Aorta (tissue), 5 donors: ENCODE measurements at places on chromosomes 12 and 14. TPM values are rescaled to one million over a fixed set of nuclear protein-coding genes. Genes with fewer than 3 reads are reported as not detected.

- no peak for DNase-seq
- H3K4me3 ChIP-seq, result no peak overlapping the region
- H3K4me1 ChIP-seq, result peaks cover 4% of the 10 kb centered on the region
- no peaks in the 10 kb centered on the region for H3K36me3 ChIP-seq
These were observed 9.4 kb downstream of the PPP1R12A start for GRCh38 chr12:79925492-79925891.

- DNase-seq, result no peak
- no peaks in the 10 kb centered on the region for H3K36me3 ChIP-seq
- H3K27ac ChIP-seq, result no peak overlapping the region
- H3K4me1 ChIP-seq, result no peaks in the 10 kb centered on the region
- H3K27me3 ChIP-seq, result no peaks in the 10 kb centered on the region
These were observed 83.8 kb downstream of the NRXN3 start for GRCh38 chr14:78253986-78254385.

DNA sequence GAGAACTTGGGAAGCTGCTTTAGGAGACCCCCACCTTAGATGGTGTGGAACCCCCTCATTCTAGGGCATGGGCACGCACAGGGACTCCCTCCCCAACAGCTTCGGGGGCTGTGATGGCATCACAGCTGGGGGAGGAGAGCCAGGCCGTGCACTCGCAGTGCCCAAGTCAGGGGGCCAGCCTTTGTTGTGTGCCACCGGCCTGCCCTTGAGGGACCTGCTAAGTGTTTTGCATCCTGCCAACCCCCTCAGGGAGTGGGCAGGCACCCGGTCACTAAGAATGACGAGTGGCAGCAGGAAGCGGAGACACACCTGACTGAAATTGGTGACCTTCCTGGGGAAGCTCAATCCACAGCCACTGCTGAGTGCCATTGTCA is 334.9 kb upstream of the SFSWAP start:
- no peak overlapping the region for H3K4me3 ChIP-seq
- no peaks in the 10 kb centered on the region for H3K27me3 ChIP-seq
- no peak for DNase-seq
- no peaks in the 10 kb centered on the region for H3K36me3 ChIP-seq
- no peak overlapping the region for H3K27ac ChIP-seq

DNA sequence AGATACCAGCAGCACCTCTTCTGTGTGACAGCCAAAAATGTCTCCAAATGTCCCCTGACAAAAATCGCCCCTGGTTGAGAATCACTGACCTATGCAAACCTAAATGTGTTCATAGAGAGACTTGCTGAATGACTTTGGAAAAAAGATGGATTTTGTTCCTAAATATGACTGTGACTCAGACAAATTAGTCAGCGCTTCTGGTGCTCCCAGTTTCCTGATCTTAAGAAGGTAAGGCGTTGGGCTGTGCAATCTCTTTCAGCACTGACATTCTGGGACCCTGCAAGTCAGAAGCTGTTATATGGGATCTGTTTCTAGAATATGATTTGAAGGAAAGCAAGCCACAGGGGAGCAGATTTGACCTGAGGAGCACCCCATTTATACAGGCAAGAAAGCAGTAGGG is 90.6 kb upstream of the PWP1 start:
- no peaks in the 10 kb centered on the region for H3K27me3 ChIP-seq
- no peak overlapping the region for H3K4me3 ChIP-seq
- no peaks in the 10 kb centered on the region for H3K4me1 ChIP-seq
- no peak for DNase-seq
- no peaks in the 10 kb centered on the region for H3K36me3 ChIP-seq
- H3K27ac ChIP-seq, result no peak overlapping the region

GRCh38 chr14:105709281-105710118 is 183.1 kb downstream of the TMEM121 start:
- no peaks in the 10 kb centered on the region for H3K27me3 ChIP-seq
- no peaks in the 10 kb centered on the region for H3K36me3 ChIP-seq
- H3K27ac ChIP-seq, result no peak overlapping the region

The PTPRQ gene
- not detected for polyA plus RNA-seq

The SLC25A47 gene
- not detected for polyA plus RNA-seq

The MAP3K9 gene
- 0.20 TPM for polyA plus RNA-seq

- no peak for DNase-seq
- no peaks in the 10 kb centered on the region for H3K27me3 ChIP-seq
- H3K36me3 ChIP-seq, result no peaks in the 10 kb centered on the region
These were observed 19.0 kb downstream of the TAOK3 start for GRCh38 chr12:118353721-118354120.

DNA sequence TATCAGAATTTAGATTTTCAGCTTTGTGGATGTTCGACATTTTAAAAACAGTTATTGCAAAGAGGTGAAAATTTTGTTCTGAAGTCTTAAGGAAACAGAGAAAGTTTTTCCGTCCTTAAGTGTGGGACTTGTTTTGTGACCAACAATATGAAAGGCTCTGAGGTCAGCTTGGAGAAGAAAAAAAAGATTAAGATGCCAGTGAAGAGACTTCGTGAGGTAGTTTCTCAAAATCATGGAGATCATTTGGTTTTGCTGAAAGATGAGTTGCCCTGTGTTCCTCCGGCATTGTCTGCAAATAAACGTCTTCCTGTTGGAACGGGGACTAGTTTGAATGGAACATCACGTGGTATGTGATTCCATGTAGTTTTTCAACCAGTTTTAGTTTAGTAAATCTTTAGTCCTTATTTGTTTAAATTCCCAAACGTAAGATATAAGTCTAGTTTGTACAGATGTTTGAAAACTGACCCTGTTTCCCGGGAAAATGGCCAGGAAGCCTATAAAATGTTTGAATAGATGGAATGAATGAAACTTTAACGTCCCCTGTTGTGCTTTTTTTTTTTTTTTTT is 682 bp downstream of the KIAA0586 start:
- H3K27me3 ChIP-seq, result no peaks in the 10 kb centered on the region
- H3K4me1 ChIP-seq, result no peaks in the 10 kb centered on the region
- DNase-seq, result no peak
- H3K27ac ChIP-seq, result no peak overlapping the region

DNA sequence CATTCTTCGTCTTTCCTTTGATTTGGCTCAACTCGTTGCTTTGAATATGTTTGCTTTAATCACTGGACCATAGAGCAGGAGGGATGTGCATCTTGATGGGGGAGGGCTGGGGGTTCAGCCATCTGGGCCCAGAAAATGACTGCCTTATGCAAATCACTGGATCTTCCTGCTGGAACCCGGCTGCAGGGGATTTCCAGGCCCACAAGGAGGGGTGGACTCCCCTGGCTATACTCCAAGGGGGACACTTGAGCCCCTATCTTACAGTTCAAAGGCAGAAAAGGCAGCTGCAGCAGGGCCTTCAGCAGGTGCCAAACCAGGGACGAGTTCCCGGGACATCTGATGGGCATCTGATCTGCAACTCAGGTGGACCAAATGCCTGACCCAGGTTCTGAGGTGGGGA is 122.5 kb downstream of the DICER1 start:
- no peaks in the 10 kb centered on the region for H3K27me3 ChIP-seq
- no peak overlapping the region for H3K4me3 ChIP-seq
- no peaks in the 10 kb centered on the region for H3K36me3 ChIP-seq
- DNase-seq, result no peak
- no peak overlapping the region for H3K27ac ChIP-seq

The SMIM41 gene
- polyA plus RNA-seq, result not detected

The ARG2 gene
- 7.4 TPM for polyA plus RNA-seq

The ASPG gene
- polyA plus RNA-seq, result 0.20 TPM

GRCh38 chr14:45150386-45150890 is 14.7 kb downstream of the FANCM start:
- H3K27ac ChIP-seq, result no peak overlapping the region
- no peak overlapping the region for H3K4me3 ChIP-seq
- H3K36me3 ChIP-seq, result no peaks in the 10 kb centered on the region
- no peak for DNase-seq

- H3K4me3 ChIP-seq, result no peak overlapping the region
- H3K4me1 ChIP-seq, result no peaks in the 10 kb centered on the region
- H3K27me3 ChIP-seq, result no peaks in the 10 kb centered on the region
- DNase-seq, result no peak
- no peaks in the 10 kb centered on the region for H3K36me3 ChIP-seq
These were observed 124.5 kb downstream of the BTG1 start for GRCh38 chr12:92020983-92021665.

DNA sequence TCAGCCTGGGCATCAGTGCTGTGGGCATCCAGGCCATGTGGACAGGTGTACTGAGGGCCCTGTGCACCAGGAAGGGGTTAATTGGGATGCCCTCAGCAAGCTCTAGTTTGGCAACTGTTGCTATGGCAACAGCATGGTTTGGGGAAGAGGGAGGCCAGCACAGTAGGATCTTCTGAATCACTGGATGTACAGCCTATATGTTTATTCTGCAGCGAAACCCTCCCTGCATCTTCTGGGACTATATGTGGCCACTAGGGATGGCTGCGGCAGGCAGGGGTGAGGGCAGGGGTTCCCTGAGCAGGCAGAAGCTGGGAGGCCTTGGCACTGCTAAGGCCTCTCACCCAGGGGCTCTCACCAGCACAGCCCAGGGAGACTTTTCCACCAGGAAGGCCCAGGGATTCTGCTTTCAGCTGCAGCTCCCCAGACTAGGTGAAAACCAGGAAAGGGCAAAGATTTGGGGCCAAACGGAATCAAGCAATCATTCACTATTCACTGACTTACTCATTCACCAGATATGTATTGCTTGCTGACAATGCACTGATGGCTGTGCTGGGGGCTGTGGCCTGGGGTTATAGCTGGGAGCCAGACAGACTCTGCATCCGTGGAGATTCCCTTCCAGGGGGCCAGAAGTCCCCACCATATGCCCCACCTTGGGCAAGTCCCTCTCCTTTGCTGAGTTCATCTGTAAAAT is 42.8 kb downstream of the IRF2BPL start:
- H3K4me3 ChIP-seq, result no peak overlapping the region
- DNase-seq, result no peak
- no peaks in the 10 kb centered on the region for H3K36me3 ChIP-seq

DNA sequence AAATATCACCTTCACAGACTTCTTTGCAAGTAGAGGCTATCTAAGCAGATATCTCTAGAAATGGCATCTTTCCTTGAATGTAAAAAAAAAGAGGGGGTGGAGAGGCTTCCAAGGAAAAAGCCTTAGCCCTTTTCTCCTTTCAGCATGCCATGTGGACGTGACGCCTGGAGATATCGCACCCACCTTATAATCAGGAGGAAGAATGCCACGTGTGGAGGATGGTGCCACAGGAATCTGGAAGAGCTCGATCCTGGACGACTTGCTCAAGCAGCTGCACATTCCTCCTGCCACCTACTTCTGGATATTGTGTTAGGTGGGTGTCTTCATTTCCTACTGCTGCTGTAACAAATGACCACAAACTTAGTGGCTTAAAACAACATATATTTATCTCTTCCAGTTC is 203.6 kb downstream of the NUAK1 start:
- no peaks in the 10 kb centered on the region for H3K4me1 ChIP-seq
- H3K4me3 ChIP-seq, result no peak overlapping the region
- DNase-seq, result no peak
- no peaks in the 10 kb centered on the region for H3K36me3 ChIP-seq

DNA sequence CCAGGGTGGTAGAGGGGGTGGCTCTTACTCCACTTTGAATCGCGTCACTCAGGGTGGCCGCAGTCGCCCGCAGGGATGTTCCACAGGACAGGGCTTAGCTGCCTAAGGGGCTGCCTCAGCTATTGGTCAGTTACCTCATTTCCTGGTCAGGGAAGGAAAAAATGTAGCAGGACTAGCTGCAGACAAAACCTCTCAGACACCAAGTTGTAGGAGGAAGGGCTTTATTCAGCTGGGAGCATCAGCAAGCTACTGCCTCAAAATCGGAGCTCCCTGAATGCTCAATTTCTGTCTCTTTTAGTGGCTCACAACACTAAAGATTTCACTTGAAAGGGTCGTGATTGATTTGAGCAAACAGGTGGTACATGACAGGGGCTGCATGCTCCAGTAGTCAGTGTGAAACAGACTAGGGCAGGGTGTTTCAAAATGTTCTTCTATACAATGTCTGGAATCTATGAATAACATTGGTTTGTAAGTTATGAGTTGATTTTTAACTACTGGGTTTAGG is 6.4 kb upstream of the CLEC6A start:
- H3K27me3 ChIP-seq, result no peaks in the 10 kb centered on the region
- no peak for DNase-seq
- no peak overlapping the region for H3K4me3 ChIP-seq

- no peak overlapping the region for H3K4me3 ChIP-seq
- no peaks in the 10 kb centered on the region for H3K36me3 ChIP-seq
- no peaks in the 10 kb centered on the region for H3K4me1 ChIP-seq
- peak; percentile 76 for DNase-seq
- H3K27ac ChIP-seq, result no peak overlapping the region
These were observed 314.6 kb downstream of the BCL11B start for GRCh38 chr14:98957211-98958047.

- peaks cover 4% of the 10 kb centered on the region for H3K4me1 ChIP-seq
- no peak for DNase-seq
- no peak overlapping the region for H3K4me3 ChIP-seq
- no peaks in the 10 kb centered on the region for H3K27me3 ChIP-seq
These were observed 10.8 kb upstream of the ACTR6 start for GRCh38 chr12:100189636-100190394.

DNA sequence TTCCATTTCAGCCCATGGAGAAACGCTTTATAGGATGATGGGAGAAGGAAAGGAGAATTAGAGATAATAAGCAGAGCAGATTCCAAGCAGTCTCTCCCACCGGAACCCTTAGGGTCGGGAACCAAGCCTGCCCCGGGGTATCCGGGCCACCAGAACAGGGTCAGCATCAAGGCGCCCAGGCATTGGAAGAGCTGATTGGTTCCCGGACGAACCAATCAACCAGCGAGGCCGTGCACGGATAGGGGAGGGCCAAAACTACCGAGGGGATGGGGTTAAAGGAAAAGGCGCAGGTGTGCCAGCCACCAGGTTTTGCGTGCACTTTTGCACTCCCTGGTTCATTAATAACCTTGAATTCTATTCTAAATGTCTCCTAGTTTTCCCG is 1.7 kb downstream of the PPM1H start:
- peak overlapping the region; percentile 56 for H3K4me3 ChIP-seq
- H3K27me3 ChIP-seq, result no peaks in the 10 kb centered on the region
- no peak overlapping the region for H3K27ac ChIP-seq
- H3K4me1 ChIP-seq, result no peaks in the 10 kb centered on the region
- peak; percentile 52 for DNase-seq
- H3K36me3 ChIP-seq, result no peaks in the 10 kb centered on the region

DNA sequence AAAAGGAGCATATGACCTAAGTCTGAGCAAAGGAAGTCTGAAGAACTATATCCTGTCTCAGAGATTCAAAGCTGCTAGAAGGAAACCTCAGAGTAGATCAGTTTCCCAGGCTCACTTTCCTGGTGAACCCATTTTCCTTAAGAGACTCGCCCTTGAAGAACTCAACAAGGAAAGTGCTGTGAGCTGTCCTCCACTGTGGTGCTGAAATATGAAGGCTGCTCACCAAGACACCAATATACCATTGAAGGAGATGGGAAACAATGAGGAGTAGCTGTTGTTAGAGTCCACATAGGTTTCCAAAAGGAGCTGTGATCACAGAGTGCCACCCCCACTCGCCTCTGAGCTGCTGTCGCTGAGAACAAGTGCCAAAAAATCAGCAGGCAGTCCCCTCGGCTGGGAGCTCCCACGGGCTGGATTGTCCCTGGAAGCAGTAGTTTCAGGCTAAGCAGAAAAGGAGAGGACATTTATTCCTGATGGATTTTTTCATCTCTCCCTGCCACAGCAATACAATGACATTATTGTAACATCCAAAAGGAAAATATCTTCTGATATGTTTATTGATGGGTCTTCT is 282.1 kb downstream of the RPS29 start:
- H3K27me3 ChIP-seq, result no peaks in the 10 kb centered on the region
- no peak overlapping the region for H3K4me3 ChIP-seq
- H3K36me3 ChIP-seq, result no peaks in the 10 kb centered on the region
- H3K27ac ChIP-seq, result no peak overlapping the region

The APOF gene
- 0.50 TPM for polyA plus RNA-seq

The TAS2R8 gene
- polyA plus RNA-seq, result not detected
